ENCODE measurements at places on chromosomes 13 and 19.

- DNase-seq, result no peak
These were observed 494.9 kb downstream of the FOXO1 start for GRCh38 chr13:40171566-40171965.

DNA sequence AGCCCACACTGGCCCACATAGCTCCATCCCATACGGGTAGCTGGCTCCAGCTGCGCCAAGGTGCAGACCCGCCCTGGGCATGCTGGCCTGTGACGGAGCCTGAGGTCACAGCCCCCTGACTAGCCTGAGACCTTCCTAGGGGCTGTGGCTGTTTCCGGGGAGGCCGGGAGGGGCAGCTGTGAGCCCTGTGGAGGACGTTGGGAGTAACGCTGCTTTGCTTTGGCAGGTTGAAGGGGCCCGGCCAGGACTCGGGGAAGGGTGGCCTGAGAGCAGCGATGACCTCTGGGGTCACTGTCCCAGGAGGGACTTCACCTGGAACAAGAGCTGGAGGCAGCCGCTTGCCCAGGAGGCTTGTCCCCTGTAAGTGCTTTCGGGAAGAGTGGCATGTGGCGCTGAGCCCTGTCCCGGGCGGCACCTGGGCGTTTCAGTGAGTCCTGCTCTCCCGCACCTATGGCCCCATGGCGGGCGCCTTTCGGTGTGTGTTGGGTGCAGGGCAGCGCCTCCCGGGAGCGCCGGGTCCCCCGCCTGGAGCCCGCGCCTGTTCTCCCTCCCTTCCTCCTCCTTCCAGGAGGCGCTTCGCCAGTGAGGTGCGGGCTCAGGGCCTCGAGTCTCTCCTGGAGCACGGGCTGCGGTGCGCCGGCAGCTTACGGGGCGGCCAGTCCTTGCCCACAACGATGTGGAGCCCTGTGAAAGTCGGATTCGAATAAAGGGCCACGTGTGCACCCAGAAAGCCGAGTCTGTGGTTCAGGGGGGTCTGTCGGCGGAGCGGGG, 1.1 kb upstream of the FAM174C start:
- DNase-seq, result no peak

- no peak for DNase-seq
These were observed 206.8 kb downstream of the PCDH9 start for GRCh38 chr13:67023130-67023876.

DNA sequence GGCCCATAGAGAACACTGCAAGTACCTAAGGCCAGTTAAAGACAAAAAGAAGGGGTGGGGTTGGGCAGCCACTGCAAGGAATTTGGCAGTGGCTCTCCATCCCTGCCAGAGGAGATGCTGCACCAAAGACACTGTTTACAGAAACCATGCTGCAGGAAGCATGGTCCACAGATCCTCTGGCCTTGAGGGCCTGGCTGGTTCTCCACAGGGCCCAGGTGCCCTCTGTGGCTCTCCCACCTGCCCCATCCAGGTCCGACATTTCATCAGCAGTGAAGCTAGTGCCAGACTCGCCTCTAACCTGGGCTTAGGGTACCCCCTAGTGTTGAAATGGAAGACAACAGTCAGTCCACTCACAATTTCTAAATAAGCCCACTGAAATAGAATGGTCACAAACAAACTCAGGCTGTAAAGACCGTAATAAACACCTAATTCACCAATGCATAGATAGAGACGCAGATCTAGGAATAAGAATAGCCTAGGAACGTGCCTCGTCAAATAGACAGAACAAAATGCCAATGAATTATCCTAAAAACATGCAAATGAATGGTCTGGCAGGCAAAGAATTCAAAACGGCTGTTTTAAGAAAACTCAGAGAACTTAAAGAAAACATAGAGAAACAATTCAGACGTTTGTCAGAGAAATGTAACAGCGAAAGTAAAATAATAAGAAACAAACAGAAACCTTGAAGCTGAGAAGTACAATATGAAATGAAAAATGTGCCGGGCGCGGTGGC, 23.3 kb downstream of the LYPD4 start:
- no peak for DNase-seq

DNA sequence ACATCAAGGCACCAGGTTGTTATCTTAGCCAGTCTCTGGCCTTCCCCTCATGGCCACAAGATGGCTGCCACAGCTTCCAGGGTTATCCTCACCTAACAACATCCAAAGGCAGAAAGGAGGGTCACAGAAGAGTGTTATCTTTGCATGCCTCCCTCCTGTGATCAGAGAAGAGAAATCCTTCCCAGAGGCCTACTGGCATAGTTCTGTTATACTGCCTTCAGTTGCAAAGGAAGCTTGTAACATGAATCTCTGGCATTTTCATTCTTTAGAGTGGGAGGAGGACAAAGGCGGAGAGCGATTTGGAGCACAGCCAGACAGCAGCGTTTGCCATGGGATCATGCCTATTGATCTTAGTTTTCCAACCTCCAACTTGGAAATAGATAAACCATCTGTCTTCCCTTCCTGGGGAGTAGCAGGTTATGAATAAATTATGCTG, 135.7 kb downstream of the DNAJC15 start:
- DNase-seq, result no peak

- no peak for DNase-seq
These were observed 10.8 kb downstream of the GYS1 start for GRCh38 chr19:48982280-48982679.

DNA sequence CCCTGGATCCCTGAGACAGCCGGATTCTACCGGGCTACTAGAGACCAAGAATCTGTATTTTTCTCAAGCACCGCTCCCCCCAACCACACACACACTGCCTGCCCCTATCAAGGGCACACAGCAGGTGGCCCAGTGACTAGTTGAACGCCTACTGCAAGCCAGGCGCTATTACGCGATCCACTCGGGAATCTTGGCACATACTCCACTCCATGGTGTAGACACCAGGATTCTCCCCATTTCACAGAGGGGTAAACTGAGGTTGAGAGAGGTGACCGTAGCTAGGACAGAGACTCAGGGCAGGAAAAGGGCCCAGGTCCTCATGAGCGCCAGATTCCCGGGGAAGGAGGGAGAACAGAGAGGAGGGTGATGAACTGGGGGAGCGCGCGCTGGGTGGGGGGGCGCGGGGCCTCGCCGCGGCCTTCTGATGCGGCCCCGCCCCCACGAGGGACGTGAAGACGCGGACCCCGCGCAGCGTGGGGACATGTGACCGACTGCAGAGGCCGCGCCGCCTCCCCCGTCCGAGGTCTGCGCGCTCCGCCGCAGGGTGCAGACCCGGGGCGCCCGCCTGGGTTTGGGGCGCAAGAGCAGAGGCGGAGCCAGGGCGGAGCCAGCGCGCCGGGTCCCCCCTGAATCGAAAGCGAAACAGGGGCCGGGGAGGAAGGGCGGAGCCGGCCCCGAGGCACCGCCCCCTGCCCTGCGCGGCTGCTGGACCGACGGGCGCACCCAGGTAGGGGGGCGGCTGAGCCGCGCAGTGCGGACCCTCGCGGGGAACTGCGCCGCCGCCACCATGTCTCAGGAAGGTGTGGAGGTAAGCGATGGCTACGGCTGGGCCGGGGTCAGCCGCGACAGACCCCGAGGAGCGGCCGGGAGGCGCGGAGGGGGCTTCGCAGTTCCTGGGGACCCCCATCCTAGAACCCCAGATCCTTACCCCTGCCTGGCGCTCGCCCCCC, at the start of gene SHFL:
Gene SHFL (plus strand): TSS at position 677 of the 950 bp plus-strand sequence. CDS start 111 bp downstream, at position 788.
- DNase-seq, result no peak

- DNase-seq, result no peak
These were observed 16.1 kb downstream of the LGALS16 start for GRCh38 chr19:39671739-39672363.

DNA sequence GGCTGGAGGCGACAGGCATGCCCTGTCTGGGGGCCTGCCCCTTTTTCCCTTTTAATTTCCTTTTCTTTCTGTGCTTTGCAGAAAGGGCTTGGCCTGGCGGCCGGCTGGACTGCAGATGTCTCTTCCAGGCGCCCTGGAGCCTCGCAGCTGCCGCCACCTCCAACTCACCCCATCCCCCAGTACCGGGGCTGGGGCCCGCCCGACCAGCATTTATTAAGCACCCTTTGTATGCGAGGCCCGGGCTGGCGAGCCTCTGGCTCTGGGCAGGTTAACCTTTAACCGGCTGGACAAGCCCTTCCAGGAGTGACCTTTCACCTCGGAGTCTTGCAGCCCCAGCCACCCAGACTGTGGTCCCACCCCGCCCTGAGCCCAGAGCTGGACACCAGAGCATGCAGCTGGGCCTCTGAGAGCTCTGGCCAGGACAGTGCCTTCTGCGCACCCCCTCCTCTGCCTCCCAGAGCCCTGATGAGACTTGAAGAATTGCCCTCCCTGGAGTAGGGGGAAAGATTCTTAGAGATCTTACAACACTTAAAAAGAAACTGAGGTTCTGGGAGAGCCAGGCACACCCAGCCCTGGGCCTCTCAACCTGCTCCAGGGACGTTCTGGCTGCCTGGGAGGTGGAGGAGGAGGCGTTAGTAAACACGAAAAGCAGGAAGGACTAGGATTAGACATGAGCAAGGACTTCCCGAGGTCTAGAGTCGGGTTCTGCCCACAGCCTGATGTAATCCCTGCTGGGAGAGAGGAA, 1.1 kb upstream of the NR2F6 start:
- no peak for DNase-seq

- DNase-seq, result no peak
These were observed 360 bp downstream of the DDX39A start for GRCh38 chr19:14418856-14419105.

- no peak for DNase-seq
These were observed 134.6 kb downstream of the KATNAL1 start for GRCh38 chr13:30172593-30173302.
